ENCODE measurements at places on chromosomes 5 and 9.

GRCh38 chr5:18888821-18889220, 1099.2 kb downstream of the CDH18 start:
- DNase-seq, result no peak

DNA sequence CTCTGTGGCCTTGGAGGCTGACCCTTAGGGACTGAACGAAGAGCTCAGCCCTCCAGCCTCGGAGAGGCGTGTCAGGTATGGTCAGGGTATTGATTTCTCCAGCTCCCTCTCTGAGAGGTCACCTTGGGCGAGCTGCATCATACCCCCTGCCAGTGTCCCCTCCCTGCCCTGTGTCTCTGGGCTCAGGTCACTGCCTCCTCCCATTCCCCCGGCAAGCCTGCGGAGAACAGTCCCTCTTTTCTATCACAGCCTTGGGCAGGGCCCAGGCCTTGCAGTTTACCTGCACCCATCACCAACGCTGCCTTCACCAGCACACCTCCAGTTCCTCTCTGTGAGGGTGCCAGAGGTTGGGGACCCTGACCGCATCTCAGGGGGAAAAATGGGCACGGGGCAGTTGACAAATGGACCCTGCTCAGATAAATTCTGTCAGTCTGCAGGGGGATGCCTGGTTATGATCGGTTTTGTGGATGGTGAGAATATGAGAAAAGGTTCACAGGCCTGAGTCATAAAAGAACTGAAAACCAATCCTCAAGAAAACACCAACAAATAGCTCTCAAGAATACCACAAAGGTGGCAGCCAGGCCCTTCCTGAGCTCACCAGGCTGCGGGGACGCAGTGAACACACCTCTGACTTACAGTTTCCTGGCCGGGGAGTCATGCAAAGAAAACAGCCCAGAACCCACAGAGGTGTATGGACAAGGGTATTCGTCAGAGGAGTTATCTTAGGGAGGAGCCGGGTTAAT, 24.7 kb upstream of the RXRA start:
- DNase-seq, result peak; percentile 61

DNA sequence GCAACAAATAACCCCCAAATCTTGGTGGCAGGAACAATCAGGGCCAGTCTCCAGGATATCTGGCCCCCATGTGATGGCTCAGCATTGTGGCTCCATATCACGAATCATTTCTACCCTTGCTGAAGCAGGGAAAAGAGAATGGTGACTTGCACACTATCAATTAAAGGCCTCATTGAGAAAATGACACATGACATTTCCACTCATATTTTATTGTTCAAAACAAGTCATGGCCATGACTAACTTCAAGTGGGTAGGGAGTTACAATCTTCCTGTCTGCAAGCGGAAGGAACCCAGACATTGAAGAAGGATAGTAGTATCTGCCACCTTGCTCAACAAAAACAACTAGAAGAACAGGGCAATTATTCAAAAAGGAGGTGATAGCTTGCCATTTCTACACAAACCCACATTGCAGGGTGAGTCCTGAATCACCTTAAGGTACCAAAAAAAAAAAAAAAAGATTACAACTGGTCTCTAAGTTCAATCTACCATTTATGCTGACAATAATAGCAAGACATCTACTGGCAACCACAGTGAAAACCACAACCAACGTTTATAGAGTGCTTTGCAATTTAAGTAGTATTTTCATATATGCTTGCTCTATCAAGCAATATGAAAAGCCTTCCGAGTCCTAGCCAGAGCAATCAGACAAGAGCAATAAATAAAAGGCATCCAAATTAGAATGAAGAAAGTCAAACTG, 186.7 kb upstream of the DAPK1 start:
- no peak for DNase-seq

DNA sequence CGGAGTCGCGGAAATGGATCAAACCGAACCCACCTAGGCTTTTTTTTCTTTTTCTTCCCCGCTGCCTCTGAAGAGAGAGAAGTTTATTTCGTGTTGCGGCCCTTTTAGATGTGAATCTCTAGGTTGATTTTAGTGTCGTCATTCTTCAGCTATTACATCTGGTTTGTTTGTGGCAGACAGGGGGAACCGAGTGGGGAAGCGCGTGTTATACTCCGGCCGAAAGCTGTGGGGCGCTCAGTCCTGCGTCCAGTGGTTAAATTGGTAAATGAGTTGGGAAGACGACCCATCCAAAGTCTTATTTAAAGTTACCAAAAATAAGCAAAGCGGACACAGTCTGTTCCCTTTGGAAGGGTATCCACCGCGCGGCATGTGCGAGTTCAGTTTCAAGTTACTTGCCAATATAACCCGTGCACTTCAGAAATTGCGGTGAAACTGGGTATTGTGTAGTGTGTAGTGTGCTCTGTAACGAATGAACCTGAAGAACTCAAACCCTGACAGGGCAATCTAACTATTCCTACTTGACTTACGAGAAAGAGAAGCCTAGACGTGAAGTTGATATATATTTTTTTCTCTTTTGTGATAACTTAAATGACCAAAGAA, 1.3 kb downstream of the MAN2A1 start:
- peak; percentile 66 for DNase-seq

DNA sequence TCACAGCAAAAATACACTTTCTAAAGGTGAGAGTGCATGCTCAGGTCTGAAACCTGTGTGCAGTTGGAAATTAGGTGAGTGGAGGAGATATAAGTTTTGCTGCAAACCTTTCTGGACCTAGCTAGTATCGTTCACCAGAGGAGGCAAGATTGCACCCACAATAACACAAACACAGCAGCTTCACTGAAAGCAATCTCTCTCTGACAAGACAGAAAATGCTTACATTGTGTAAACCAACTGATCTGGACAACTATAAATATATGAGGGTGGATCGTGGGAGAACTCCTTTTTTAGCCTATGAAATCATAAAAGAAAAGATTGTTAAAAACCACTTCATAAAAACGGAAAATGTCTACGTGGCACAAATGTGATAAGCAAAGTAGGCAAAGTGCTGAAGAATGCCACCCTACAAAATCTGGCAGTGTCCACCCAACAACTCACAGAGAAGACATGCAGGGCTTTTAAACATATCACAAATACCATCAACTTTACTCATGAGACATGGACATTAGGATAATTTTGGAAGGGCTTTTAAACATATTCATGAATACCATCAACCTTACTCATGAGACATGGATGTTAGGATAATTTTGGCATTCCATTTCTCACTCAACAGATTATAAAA, 134.3 kb downstream of the CDH18 start:
- DNase-seq, result no peak

DNA sequence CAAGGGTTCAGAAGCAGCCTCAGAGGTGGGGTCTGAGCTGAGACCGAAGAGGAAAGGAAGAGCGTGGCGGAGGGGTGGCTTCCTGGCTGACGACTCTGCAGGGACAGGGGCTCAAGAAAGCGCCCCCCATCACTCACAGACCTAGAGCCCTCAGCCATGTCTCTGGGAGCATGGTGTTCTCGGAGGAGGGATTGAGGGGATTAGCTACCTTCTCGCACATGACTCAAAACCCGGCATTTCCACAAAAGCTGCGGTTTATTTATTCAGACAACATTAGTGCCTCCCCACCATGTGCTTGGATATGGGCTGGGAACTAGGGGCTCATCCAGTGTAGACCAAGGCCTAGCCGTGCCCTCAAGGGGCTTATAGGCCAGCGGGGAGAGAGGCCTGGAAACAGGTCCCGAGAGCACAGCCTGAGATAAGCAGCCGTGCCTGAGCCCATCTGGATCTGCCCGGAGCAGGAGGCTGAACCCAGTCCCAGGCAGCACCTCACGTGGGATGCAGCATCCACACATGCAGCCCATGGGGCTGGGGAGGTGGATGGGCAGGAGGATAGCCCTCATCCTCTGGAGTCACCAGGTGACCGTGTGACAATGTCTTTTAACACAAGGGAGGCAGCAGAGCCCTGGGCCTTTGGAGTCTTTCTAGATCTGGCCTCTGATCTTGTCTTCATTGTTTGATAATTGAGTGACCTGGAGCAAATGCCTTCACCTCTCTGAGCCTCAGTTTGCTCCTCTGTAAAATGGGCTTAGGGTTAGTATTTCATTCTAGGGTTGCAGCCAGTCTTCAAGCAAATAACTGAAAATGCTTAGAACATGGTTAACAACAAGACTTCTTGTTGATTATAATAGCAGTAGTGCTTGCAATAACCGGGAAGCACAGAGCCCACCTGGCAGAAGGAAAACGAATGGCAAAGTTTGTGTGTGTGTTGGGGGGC, 878 bp upstream of the HMCN2 start:
- DNase-seq, result no peak

- DNase-seq, result no peak
These were observed 40.9 kb downstream of the CACNA1B start for GRCh38 chr9:137918331-137919094.

DNA sequence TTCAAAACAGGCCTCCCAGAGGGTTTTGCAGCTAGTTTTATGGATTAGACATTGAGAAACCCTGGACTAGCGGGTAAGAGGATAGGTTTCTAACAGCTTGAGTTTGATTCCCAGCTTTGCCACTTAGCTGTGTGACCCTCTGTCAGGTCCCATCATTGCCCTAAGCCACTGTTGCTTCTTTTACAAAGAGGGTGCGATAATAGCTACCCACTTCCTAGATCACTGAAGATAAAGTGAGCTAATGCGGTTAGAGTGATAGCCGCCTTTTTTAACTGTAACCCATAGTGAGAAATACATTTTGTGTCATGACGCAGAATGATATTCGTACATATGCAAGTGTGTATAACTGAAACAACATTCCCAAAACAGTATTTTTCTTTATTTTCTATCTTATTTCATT, 40.3 kb downstream of the CSF1R start:
- no peak for DNase-seq

- DNase-seq, result no peak
These were observed 1172.9 kb downstream of the CDH12 start for GRCh38 chr5:21680196-21680595.

- peak; percentile 95 for DNase-seq
These were observed at the start of gene PCYOX1L for GRCh38 chr5:149357370-149358293. PCYOX1L (plus strand) TSS chr5:149358046; CDS start chr5:149358069, 23 bp downstream.

- no peak for DNase-seq
These were observed 7.4 kb upstream of the CARD19 start for GRCh38 chr9:93088656-93089015.

GRCh38 chr5:35956429-35956828, 18.0 kb upstream of the CAPSL start:
- no peak for DNase-seq

All from CD4-positive, alpha-beta T cell treated with Interleukin-17A for 4 hours (primary cell).